Jurkat, Clone E6-1 (cell line): ENCODE measurements at places on chromosomes 3 and 15.

DNA sequence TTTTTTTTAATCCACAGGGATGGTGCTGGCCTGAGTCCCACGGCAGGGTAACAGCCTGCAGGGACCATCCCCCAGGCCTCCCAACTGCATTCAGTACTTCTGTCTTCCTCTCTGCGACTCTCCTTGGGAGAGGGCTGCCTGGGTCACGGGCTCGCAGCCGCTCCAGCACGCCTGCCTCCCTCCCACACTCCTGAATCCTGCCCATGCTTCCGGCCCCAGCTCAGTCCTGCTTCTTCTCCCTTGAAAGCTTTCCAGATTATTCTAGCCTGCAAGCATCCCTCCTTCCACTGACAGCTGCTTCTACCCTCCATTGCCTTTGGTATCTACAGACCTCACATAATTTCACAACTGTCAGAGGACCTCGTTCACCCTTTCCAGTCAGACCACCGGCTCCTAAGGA is 32.4 kb downstream of the MEGF11 start:
- DNase-seq = no peak

- peak; percentile 91 for DNase-seq
Observed at GRCh38 chr15:72231833-72232478, 966 bp upstream of the PKM start.

DNA sequence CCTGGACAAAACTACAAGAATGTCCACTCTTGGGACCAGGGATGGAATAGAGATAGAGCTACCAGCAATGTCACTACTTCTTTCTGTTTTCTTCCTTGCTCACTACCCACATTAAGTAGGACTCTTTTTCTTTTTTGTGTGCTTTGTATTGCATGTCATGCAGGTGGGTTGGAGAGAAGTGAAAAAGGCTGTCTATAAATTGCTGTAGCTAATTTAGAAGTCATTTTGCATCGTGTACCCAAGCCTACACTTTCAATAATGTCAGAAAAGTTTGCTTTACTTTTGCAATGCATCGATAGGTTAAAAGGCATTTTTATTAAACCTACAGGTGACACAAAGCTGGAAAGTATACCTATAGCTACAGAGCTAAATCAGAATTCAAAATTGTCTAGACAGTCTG is 58.9 kb downstream of the GTF2E1 start:
- no peak for DNase-seq

DNA sequence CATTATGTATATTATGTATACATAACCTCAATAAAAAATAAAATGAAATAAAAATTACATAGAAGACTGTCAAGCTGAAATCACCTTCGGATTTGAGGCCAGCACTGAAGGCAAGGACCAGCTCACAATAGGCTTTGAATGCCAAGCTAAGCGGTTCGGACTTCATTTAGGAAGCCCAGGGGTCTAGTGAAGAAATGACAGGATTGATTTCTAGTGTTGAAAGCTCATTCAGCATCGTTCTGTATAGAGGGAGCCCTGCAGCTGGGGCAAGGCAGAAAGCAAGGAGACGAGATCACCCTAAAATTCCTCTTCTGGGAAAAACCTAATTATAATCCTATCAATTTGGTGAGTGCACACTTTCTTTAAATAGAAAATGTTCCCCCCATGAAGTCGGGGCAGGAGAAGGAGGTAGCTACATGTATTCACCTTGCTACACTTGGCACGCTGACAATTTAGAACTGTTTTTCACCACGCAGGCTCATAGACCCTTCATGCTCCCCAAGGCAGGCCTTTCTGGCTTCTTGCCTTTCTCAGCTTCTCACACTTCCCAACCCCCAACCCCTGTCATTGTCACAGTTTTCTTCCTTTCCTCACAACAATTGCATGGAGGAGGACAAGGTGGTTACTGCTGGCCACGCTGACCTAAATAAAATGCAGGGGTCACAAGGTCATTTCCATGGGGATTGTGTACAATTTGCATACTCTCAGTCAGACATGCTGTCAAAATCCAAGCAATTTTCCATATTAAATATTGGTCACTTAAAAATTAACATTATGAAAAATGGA is 44.4 kb upstream of the SSR3 start:
- DNase-seq = no peak

DNA sequence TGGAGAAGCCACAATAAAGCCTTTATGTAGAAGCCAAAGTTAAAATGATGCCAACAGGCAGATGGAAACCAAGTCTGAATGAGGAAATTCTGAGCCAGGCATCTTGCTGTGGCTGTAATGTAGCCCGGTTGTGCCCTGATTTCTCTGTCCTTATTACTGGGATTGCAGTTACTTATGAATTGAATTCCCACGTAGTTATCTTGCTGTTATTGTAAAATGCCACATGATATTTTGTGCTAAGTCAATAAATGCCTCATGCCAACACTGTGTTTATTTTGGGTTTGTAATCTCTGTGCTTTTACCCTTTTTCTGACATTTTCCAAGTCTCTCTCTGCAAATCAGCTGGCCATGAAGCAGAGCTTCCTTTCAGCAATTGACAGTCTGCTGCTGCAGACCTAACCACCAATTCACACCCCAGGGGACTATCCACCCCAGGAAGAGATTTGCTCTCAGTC is 486.1 kb upstream of the GOLIM4 start:
- DNase-seq = no peak

- DNase-seq = no peak
Observed at GRCh38 chr3:61718565-61718964, 157.2 kb downstream of the PTPRG start.

DNA sequence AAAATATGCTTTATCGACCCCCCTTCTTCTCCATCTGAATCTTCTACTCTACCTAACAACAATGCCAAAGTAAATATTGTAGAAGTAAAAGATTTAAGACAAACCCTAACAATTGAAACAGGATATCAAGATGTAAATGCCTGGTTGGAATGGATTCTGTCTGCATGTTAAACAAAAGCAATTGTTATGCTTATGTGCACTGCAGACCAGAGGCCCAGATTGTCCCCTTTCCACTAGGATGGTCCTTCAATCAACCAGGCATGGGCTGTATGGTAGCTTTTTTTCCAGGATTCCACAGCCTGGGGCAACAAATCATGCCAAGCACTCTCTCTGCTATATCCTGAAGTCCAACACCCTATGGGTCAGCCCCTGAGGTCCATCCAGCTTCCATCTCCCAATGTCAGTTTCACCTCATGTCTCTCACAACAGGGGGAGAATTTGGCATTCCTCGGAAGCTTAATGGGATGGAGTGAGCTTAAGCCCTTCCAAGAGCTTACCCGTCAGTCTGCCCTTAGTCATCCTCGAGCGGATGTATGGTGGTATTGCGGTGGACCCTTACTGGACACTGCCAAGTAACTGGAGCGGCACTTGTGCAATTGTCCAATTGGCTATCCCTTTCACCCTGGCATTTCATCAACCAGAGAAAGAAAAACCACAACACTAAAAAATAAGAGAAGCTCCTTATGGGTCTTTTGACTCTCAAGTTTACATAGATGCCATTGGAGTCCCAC is 36.2 kb downstream of the ZNF589 start:
- DNase-seq = no peak

GRCh38 chr3:171770689-171771620 is 39.3 kb downstream of the PLD1 start:
- peak; percentile 4 for DNase-seq

GRCh38 chr15:33848011-33848410 is 120.3 kb upstream of the CHRM5 start:
- DNase-seq = no peak

- DNase-seq = no peak
Observed at GRCh38 chr3:13025090-13025489, 48.1 kb downstream of the IQSEC1 start.

DNA sequence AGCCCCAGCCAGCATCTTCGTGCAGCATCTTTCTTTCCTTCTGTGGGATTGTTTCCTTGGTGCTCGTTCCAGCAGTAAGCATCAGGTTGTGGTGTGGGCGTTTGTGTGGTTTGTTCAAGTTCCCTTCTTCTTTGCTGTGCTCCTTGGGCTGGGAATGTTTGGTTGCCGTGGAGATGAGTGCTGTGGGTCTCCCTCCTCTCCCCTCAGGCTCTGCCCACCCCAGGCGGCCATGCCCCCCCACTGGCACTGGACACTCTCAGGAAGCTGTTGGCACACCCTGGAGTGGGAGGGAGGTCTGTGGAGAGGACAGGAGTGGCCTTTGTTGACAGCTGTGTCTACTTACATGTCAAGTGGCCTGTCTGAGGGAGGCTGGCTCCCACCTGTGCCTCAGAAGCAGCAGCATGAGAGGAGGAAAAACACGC is 46.5 kb upstream of the SACM1L start:
- DNase-seq = no peak

DNA sequence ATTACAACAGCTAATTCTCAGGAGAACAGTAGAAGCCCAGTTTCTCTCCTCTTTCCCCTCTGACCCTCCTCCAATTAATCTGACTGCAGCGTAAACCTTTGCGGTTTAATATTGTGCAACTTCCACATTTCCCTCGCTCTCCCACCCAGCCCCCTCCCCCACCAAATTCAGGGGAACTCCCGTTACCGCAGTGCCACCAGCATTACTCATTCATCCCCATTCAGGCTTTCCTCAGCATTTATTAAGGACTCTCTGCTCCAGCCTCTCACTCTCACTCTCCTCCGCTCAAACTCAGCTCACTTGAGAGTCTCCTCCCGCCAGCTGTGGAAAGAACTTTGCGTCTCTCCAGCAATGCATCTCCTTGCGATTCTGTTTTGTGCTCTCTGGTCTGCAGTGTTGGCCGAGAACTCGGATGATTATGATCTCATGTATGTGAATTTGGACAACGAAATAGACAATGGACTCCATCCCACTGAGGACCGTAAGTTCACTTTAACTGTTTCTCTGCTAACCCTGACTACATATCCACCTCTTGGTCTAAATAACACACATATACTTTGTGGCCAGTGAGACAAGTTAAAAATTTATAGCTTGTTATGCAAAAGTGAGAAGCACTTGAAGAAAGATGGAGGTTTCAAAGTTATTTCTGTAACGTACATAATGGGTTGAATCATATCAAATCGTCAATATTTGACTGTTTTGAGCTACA is at the start of gene PTX3:
Gene PTX3, plus strand, starts transcription at position 268 of the 709 bp plus-strand sequence. Its CDS starts 84 bp downstream, at position 352.
- DNase-seq = no peak

GRCh38 chr15:66411190-66411589 is 24.5 kb downstream of the MAP2K1 start:
- peak; percentile 84 for DNase-seq

GRCh38 chr15:55907797-55908196 is 85.6 kb downstream of the NEDD4 start:
- DNase-seq = no peak

DNA sequence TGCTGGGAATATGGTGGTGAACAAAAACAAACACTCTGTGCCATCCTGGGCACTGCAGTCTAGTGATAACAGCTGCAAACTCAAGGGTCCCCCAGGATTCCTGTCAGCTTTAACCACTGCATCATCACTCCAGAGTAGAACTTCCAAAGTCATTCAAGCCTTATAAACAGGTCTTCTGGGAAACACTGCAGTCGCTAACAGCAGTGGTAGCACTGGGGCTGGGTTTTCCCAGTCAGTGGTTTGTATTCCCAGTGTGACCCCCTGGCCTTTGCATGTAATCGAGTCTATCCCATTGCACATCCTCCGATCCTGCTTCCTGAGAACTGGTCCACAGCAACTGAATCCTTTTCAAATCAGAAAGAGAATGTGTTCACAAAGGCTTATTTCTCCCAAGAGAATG is 623.5 kb downstream of the EDEM1 start:
- no peak for DNase-seq

- DNase-seq = no peak
Observed at GRCh38 chr15:101852356-101852755, 40.4 kb downstream of the OR4F15 start.

- DNase-seq = peak; percentile 68
Observed at GRCh38 chr3:19149368-19149767, 1.1 kb downstream of the KCNH8 start.

DNA sequence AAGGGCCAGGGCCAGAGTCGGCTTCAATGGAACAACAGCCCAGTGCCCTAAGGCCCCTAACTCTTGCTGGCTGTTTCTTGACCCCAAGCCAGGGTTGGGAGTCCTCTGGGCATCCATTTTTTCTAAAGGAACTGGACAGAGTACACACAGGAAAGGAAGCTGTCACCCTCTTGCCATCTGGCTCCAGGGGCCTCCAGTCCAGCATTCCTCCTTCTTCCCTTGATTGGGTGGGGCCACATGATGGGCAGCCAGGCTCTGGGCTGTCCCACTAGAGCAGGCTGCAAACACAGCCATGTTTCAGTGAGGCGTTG is 1.6 kb upstream of the GRAMD2A start:
- DNase-seq = no peak

GRCh38 chr15:88624156-88624970 is 3.2 kb downstream of the AEN start:
- peak; percentile 71 for DNase-seq

- peak; percentile 38 for DNase-seq
Observed at GRCh38 chr3:181176601-181177000, 187.1 kb upstream of the DNAJC19 start.

GRCh38 chr3:35789042-35789831 is 149.9 kb downstream of the ARPP21 start:
- DNase-seq = no peak

DNA sequence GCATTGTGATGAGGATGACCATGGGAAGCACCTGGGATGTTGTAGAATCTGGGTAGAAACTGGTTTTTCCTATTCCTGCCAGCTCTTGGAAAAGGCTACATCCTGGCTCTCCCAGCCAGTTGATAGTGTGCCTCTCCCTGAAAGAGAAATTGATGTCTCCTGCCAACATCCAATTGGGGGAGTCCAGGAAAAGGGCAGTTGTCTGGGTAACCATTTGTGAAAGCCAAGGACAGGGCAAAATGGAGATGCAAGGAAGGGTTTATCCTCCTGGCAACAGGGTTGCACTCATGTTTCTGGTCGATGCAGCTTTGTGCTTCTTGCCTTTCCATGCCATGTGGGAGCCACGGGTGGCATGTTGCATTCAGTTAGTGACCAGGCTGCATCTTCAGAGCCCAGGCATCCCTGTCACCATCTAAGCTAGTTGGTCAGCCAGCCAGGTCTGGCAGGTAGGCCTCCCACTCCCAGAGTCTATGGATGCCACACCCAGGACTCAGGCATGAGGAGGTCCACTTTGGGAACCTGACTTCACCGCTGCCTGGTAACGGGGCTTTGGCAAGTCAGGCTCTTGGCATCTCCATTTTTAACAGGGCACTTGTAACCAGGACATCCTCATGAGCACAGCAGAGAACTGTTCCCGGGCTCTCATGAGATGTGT is 153.5 kb downstream of the DNAJB8 start:
- DNase-seq = no peak

GRCh38 chr3:112873632-112874031 is 27.0 kb upstream of the CD200R1L start:
- DNase-seq = no peak

DNA sequence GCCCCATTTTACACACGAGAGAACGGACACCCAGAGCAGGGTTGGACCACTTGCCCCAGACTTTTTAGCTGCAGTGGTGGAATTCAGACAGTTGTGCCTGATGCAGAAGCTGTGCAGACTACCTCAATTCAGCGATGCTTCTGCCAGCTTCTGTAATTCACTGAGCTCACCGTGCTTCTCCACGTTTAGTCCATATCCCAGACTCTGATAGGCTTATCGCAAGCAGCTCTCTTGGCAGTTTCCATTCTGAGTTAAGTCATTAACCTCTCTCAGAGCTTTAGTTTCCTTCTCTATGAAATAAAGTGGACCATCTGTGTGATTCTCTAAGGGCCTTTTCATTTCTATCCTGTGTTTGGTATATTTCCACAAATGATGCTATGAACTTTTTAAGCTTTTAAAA is 37.1 kb downstream of the ABHD17C start:
- no peak for DNase-seq

GRCh38 chr3:147872568-147872967 is 463.4 kb downstream of the ZIC1 start:
- no peak for DNase-seq

GRCh38 chr3:18424729-18425640 is at the start of gene SATB1:
Gene SATB1 (minus strand): TSS chr3:18425339. CDS start chr3:18420967, 4,372 bp downstream.
- DNase-seq = peak; percentile 58
